ENCODE measurements at places on chromosomes 6 and 20.

GRCh38 chr6:21173031-21173430 lies 420.5 kb upstream of the SOX4 start:
- H3K4me3 ChIP-seq = no peak overlapping the region
- DNase-seq = no peak
- no peaks in the 10 kb centered on the region for H3K27me3 ChIP-seq
- no peaks in the 10 kb centered on the region for H3K4me1 ChIP-seq
- no peak overlapping the region for H3K27ac ChIP-seq

GRCh38 chr6:70371454-70372105 lies 41.7 kb upstream of the FAM135A start:
- DNase-seq = no peak
- H3K4me1 ChIP-seq = no peaks in the 10 kb centered on the region
- H3K4me3 ChIP-seq = no peak overlapping the region
- no peaks in the 10 kb centered on the region for H3K36me3 ChIP-seq
- peaks cover 18% of the 10 kb centered on the region for H3K27me3 ChIP-seq

DNA sequence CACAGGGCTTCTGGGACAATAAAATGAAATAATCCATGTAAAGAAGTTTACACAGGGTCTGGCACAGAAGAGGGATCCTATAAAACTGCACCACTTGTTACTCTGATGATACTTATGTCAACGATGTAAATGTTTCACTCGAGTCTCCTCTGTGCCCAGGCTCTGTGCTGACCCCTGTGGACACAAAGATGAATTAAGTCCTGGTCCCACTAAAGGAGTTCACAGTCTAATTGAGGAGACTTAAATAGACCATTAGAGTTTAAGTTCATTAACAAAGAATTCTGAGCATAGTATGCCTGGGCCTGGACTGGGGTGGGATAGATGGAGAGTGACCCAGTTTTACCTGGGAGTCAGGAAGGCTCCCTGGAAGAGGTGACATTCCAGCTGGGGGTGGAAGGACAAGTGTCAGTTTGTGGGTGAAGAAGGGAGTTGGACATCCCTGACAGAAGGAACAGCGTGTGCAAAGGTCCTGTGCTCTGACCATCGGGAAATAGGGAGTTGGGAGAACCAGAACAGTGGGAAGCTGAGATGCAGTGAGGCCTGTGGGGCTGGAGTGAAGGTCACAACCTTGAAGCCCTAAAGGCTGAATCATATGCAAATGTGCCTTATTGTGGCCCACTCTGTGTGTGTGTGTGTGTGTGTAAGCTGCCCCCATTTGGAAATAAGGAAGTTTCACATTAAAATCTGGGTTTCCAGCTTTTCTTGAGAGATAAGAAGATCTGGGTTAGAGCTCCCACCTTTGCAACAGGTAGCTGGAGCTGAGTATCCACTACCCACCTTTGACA lies 1.1 kb downstream of the OCSTAMP start:
- no peak for DNase-seq
- H3K4me1 ChIP-seq = peaks cover 3% of the 10 kb centered on the region
- no peak overlapping the region for H3K27ac ChIP-seq
- H3K36me3 ChIP-seq = no peaks in the 10 kb centered on the region
- peaks cover 4% of the 10 kb centered on the region for H3K27me3 ChIP-seq

GRCh38 chr20:43525021-43525420 lies 17.5 kb downstream of the L3MBTL1 start:
- no peaks in the 10 kb centered on the region for H3K27me3 ChIP-seq
- no peak overlapping the region for H3K27ac ChIP-seq
- H3K4me1 ChIP-seq = no peaks in the 10 kb centered on the region
- no peak for DNase-seq

- peaks cover 15% of the 10 kb centered on the region for H3K27me3 ChIP-seq
- peak overlapping the region; percentile 51 for H3K4me3 ChIP-seq
- no peak overlapping the region for H3K27ac ChIP-seq
Measured at GRCh38 chr20:24917797-24918578, 31.1 kb upstream of the CST7 start.

- no peak for DNase-seq
- H3K27me3 ChIP-seq = no peaks in the 10 kb centered on the region
- H3K4me1 ChIP-seq = no peaks in the 10 kb centered on the region
- no peak overlapping the region for H3K4me3 ChIP-seq
Measured at GRCh38 chr20:20820785-20821483, 108.5 kb upstream of the RALGAPA2 start.

DNA sequence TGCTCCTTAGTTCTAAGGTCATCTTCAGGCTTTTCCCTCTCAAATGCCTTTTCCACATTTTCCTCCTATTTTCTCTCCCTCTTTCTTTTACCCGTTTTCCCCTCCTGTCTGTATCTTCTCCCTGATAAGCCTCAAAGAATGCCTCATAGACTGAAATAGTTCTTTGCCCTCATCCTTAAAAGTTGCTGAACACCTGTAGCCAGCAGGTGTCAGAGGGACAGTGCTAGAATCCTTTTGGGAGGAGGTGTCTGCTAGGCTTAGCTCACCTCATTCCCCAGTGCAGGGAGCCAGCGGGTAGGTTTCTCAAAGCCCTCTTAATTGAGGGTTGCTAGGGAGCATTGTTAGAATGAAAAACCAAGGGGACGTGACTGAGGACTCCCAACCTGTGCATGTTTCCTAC lies 204.0 kb downstream of the TSHZ2 start:
- no peak overlapping the region for H3K4me3 ChIP-seq
- no peaks in the 10 kb centered on the region for H3K4me1 ChIP-seq
- no peak overlapping the region for H3K27ac ChIP-seq
- no peaks in the 10 kb centered on the region for H3K27me3 ChIP-seq
- H3K36me3 ChIP-seq = no peaks in the 10 kb centered on the region
- no peak for DNase-seq

Measured in osteoblast (primary cell).